ENCODE measurements at places on chromosomes 1 and 21.
A peak's percentile ranks its signal among the peaks of the same experiment; 100 is the strongest.

GRCh38 chr1:70071601-70072000, 133.8 kb downstream of the LRRC40 start:
- no peaks in the 10 kb centered on the region for H3K4me1 ChIP-seq
- H3K27me3 ChIP-seq, result no peaks in the 10 kb centered on the region
- H3K36me3 ChIP-seq, result no peaks in the 10 kb centered on the region
- DNase-seq, result no peak
- no peak overlapping the region for H3K27ac ChIP-seq
- no peak overlapping the region for H3K4me3 ChIP-seq

- H3K36me3 ChIP-seq, result no peaks in the 10 kb centered on the region
- H3K4me1 ChIP-seq, result no peaks in the 10 kb centered on the region
- peak; percentile 10 for DNase-seq
- no peak overlapping the region for H3K27ac ChIP-seq
These were observed 81.5 kb downstream of the ABCA4 start for GRCh38 chr1:94039514-94039870.

DNA sequence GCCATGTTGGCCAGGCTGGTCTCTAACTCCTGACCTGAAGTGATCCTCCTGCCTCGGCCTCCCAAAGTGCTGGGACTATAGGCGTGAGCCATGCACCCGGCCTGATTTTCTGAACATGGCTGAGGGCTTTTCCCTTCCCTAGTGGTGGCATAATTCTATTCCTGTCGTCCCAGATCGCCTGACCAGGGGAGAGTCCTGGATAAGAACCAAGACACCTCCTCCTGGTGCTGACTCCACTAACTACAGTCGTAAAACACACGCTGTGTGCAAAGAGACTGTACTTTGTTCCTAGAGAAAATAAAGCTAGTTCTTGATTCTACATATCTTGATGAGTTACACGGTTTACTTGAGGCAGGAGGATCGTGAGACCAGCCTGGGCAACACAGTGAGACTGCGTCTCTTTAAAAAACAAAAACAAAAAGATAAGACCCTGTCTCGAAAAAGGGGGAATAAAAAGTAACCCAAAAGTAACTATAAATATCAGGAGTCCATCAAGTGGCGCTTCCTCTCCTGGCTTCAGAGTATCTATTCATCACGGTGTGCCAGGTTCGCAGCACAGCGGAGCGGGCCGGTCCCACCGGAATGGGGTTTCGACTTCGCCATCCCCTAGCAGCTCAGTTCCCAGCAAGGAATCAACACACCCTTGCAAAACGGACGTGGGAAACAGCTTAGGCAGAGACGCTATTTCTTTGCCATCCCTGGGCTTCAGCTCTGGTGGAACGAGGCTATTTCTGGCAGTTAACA, 973 bp downstream of the SDF4 start:
- peak overlapping the region; percentile 96 for H3K27ac ChIP-seq
- no peaks in the 10 kb centered on the region for H3K36me3 ChIP-seq
- peak overlapping the region; percentile 90 for H3K4me3 ChIP-seq
- H3K27me3 ChIP-seq, result no peaks in the 10 kb centered on the region

- no peak for DNase-seq
- H3K27me3 ChIP-seq, result no peaks in the 10 kb centered on the region
- H3K4me1 ChIP-seq, result peaks cover 46% of the 10 kb centered on the region
- H3K27ac ChIP-seq, result no peak overlapping the region
- H3K36me3 ChIP-seq, result no peaks in the 10 kb centered on the region
These were observed 22.4 kb upstream of the RUNX3 start for GRCh38 chr1:24952413-24952841.

DNA sequence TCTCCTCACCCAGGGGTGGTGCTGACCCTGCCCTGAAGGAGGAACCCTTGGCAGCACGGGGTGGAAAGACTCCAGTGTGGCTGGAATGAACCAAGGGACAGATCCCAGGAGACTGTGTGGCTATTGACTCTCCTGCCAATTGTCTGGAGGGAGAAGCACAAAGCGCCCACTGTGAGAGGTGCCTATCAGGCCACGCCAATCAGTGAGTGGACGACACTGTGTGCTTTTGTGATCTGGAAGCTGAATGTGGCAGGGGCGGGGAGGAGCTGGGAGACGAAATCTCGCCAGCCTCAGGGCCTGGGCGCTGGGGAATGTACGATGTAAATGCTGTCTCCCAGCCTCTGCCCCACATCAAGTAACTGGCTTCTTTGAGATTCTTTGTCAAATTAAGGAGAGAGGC, 167.1 kb downstream of the ZBTB18 start:
- H3K36me3 ChIP-seq, result no peaks in the 10 kb centered on the region
- H3K4me1 ChIP-seq, result no peaks in the 10 kb centered on the region
- no peak for DNase-seq
- no peaks in the 10 kb centered on the region for H3K27me3 ChIP-seq
- H3K4me3 ChIP-seq, result no peak overlapping the region

DNA sequence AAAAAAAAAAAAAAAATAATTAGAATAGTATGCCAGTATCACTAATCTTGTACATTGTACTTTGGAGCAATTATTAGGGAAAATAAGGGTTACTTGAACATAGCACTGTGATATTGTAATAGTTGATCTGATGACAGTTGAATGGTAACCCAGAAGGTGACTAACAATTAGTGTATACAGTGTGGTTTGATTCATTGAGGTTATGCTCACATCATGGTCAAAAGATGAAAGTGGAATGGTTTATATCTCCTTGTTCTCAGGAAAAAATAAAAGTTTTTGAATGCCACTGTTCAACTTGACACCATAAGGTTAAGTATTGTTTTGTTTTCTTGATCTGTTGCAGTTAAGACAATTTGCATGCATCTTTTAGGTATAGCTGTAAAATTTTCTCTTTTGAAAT, 87.0 kb downstream of the GPR52 start:
- H3K4me3 ChIP-seq, result no peak overlapping the region
- no peak for DNase-seq
- no peaks in the 10 kb centered on the region for H3K36me3 ChIP-seq
- no peaks in the 10 kb centered on the region for H3K27me3 ChIP-seq

DNA sequence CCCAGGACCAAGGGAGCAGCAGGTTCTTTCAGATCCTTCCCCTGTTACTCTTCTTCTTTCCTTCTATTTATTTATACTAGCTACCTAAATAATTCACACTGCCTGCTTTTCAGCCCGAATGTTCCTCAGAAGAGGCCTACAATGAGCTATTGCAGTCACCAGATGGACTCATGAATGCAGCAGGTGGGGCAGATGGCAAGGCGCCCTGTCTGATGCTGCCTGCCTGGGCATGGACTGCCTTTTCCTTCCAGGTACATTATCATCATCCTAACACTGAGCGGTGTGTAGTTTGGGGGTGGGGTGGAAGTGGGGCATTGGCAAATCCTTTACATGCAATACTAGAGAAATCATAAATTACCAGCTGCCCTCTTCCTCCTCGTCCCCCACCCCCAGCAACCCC, 17.6 kb downstream of the ESRRG start:
- no peaks in the 10 kb centered on the region for H3K36me3 ChIP-seq
- H3K27me3 ChIP-seq, result no peaks in the 10 kb centered on the region
- DNase-seq, result no peak
- H3K4me1 ChIP-seq, result no peaks in the 10 kb centered on the region
- H3K27ac ChIP-seq, result no peak overlapping the region

DNA sequence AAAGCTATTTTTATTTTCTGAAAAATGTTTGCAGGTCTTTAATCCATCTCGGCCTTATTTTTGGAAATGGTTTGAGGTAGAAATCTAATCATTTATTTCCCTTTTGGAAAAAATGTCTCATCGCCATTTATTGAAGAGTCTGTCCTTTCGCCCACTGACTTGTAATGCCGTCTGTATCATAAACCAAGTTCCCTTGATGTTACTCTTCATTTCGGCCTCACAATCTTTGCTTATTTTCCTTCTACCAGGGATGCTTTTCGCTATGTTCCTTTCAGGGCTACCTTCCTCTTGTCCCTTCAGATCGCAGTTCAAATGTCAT, 422 bp upstream of the RLF start:
- H3K27me3 ChIP-seq, result no peaks in the 10 kb centered on the region
- peak overlapping the region; percentile 88 for H3K27ac ChIP-seq
- DNase-seq, result no peak
- H3K4me3 ChIP-seq, result peak overlapping the region; percentile 76
- H3K4me1 ChIP-seq, result peaks cover 22% of the 10 kb centered on the region

DNA sequence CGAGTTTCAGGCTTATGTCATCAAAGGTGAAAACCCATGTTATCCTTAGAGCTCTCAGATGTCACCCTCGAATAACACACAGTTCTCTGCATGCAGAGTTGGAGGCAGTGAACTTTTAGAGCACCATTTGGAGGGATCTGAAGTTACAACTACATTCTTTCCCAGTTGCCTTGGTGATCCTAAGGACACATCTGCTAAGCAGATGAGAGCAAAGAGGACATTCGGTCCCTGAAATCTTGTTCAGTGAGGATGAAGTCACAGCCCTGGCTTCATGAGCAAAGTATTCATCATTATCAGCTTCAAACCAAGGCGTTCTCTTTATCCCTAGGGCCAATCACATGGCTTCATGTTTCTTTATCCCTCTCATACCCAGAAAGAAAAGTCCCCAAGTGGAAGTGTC, 23.1 kb upstream of the MCOLN2 start:
- no peaks in the 10 kb centered on the region for H3K36me3 ChIP-seq
- H3K27me3 ChIP-seq, result no peaks in the 10 kb centered on the region
- no peak for DNase-seq

GRCh38 chr1:26044971-26045721, 772 bp downstream of the SLC30A2 start:
- no peaks in the 10 kb centered on the region for H3K27me3 ChIP-seq
- H3K36me3 ChIP-seq, result no peaks in the 10 kb centered on the region
- no peak for DNase-seq

DNA sequence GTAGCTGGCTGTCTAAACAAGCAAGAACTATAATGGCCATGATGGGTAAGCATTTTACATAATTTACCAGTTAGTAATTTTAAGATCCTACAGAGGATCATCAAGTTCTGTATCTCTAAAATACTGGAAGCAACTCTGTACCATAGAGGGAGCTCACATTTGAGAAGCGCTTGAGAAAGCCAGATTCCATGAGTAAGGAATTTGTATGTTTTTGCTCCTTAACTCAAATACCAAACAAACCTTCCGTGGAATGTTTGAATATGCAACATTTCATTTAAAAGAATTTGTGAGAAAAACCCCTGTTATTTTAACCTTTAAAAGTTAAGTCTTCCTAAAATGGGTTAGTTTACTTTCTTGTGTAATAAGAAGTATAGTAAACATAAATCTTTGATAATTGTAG, 2.0 kb downstream of the TSHB start:
- no peaks in the 10 kb centered on the region for H3K36me3 ChIP-seq
- no peaks in the 10 kb centered on the region for H3K27me3 ChIP-seq
- no peak overlapping the region for H3K27ac ChIP-seq
- no peak for DNase-seq

- H3K4me3 ChIP-seq, result no peak overlapping the region
- H3K36me3 ChIP-seq, result no peaks in the 10 kb centered on the region
- H3K27ac ChIP-seq, result no peak overlapping the region
- no peaks in the 10 kb centered on the region for H3K27me3 ChIP-seq
- no peak for DNase-seq
These were observed 1123.7 kb downstream of the PLA2G4A start for GRCh38 chr1:187952446-187952845.

- H3K4me1 ChIP-seq, result no peaks in the 10 kb centered on the region
- H3K27ac ChIP-seq, result no peak overlapping the region
- no peak overlapping the region for H3K4me3 ChIP-seq
- no peaks in the 10 kb centered on the region for H3K27me3 ChIP-seq
- no peaks in the 10 kb centered on the region for H3K36me3 ChIP-seq
These were observed 100.6 kb downstream of the SPAG17 start for GRCh38 chr1:118084400-118084799.

DNA sequence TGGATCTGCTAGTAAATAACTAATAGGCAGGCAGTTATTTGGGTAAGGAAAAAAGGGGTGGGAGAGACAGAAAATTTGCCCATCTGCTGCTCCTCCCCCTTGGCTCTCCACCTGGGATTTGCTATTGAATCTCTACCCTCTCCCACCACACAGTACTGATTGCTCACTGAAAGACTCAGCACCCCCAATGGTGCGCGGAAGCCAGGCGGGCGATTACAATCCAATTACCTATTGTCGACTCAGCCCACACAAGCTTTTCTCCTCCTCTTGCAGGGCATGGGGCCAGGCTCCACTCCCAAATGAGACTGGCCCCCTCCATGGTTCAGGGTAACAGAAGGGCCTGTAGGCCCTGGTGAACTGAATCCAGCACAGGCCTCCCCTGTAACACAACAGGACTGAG, 2.7 kb upstream of the HMGN2 start:
- peaks cover 28% of the 10 kb centered on the region for H3K4me1 ChIP-seq
- no peak overlapping the region for H3K27ac ChIP-seq
- no peak for DNase-seq

GRCh38 chr1:39522661-39523567, 31.5 kb downstream of the BMP8A start:
- no peak overlapping the region for H3K27ac ChIP-seq
- no peak for DNase-seq
- no peaks in the 10 kb centered on the region for H3K27me3 ChIP-seq
- peaks cover 4% of the 10 kb centered on the region for H3K4me1 ChIP-seq
- H3K4me3 ChIP-seq, result no peak overlapping the region
- no peaks in the 10 kb centered on the region for H3K36me3 ChIP-seq

GRCh38 chr1:41225495-41225894, 16.6 kb downstream of the SCMH1 start:
- no peak for DNase-seq
- no peak overlapping the region for H3K27ac ChIP-seq
- no peaks in the 10 kb centered on the region for H3K36me3 ChIP-seq
- no peaks in the 10 kb centered on the region for H3K27me3 ChIP-seq

GRCh38 chr1:234400773-234401172, 27.5 kb downstream of the COA6 start:
- H3K4me1 ChIP-seq, result peaks cover 11% of the 10 kb centered on the region
- peak overlapping the region; percentile 76 for H3K27ac ChIP-seq
- H3K4me3 ChIP-seq, result peak overlapping the region; percentile 15
- no peaks in the 10 kb centered on the region for H3K36me3 ChIP-seq

GRCh38 chr1:113886417-113887401, 672 bp downstream of the BCL2L15 start:
- no peak overlapping the region for H3K27ac ChIP-seq
- H3K4me3 ChIP-seq, result no peak overlapping the region
- no peak for DNase-seq

DNA sequence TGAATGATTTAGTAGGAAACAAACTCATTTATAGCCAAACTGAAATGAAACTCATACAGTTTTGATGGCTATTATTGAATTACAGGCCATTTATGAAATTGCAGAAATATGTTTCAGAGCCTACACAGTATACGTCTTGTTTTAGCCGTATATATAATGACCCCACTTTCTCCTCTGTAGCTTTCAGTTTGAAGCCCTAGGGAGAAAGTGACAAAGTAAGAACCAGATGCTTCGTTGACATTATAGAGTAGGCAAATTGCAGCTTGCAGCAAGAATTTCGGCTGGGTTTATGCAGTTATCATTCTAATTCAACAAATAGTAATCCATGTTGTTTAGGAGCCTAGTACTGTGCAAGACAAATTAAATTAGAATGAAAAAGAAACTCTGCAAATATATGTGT, 836.3 kb upstream of the ADGRL4 start:
- no peak overlapping the region for H3K27ac ChIP-seq
- no peaks in the 10 kb centered on the region for H3K36me3 ChIP-seq
- no peaks in the 10 kb centered on the region for H3K27me3 ChIP-seq
- DNase-seq, result no peak
- no peaks in the 10 kb centered on the region for H3K4me1 ChIP-seq

- H3K4me1 ChIP-seq, result peaks cover 30% of the 10 kb centered on the region
- H3K27me3 ChIP-seq, result no peaks in the 10 kb centered on the region
- peak overlapping the region; percentile 36 for H3K27ac ChIP-seq
- no peak overlapping the region for H3K4me3 ChIP-seq
- peaks cover 24% of the 10 kb centered on the region for H3K36me3 ChIP-seq
These were observed 45.7 kb downstream of the CAPZB start for GRCh38 chr1:19439464-19440171.

Data from naive thymus-derived CD4-positive, alpha-beta T cell (primary cell).